ENCODE measurements at places on chromosomes 3 and 15.

DNA sequence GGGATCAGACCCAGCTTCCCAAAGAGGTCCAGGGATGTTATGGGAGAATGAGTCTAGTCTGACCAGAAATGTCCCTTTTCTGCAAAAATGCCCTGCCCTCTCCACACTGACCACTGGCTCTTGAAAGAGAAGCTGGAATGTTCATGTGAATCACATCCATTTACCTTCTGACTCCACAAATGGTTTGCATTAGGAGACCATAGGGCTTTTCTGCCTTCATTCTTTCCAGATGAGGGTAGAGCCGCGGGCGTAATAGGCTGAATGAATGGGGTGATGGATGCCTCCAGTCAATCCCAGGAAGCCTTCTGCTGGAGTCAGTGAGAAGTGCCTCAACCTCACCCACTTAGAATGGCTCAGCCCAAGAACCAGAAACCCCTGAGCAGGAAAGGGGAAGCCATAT is 47.2 kb upstream of the IREB2 start:
- no peak for DNase-seq

DNA sequence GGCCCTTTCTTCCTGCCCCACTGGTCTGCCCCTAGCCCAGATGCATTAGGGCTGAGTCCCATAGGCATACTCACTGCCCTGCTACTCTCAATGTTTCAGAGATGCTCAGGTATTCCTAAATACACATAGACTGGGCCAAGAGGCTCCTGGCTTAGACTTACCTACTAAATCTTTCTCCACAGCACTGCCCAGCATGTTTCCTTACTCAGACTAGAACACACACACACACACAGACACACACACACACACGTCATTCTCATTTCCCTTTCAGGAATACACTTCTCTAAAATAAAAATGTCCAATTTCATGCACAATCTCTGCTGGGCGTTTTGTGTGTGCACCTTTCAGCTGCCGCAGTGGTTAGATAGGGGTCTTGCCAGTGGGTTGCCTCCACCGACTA is 175.7 kb downstream of the FAM43A start:
- no peak for DNase-seq

GRCh38 chr15:98650417-98651035 is 2.2 kb downstream of the IGF1R start:
- DNase-seq = no peak

- DNase-seq = no peak
These were observed 226.7 kb upstream of the MCTP2 start for GRCh38 chr15:94004697-94005096.

DNA sequence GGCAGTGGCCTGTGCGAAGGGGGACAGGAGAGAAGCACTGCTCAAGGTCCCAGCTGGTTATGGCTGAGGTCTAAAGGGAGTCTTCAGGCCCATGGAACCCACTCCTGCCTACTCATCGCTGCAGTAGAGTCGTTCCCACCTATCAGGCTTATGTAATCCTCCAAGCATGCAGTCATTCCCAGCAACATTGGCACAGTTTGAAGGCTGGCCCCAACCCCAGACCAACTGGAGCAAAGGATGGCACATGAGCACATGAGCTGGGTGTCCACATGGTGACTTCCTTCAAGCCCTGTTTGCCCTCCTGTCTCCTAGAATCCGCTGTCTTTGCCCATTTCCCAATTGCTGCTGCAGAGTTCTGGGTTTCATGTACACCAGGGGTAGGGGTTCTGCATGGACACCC is 60.5 kb upstream of the FGD5 start:
- no peak for DNase-seq

GRCh38 chr3:65318231-65318630 is 630.4 kb upstream of the ADAMTS9 start:
- no peak for DNase-seq

- DNase-seq = peak; percentile 38
These were observed 15.1 kb upstream of the TCAIM start for GRCh38 chr3:44323341-44323955.

DNA sequence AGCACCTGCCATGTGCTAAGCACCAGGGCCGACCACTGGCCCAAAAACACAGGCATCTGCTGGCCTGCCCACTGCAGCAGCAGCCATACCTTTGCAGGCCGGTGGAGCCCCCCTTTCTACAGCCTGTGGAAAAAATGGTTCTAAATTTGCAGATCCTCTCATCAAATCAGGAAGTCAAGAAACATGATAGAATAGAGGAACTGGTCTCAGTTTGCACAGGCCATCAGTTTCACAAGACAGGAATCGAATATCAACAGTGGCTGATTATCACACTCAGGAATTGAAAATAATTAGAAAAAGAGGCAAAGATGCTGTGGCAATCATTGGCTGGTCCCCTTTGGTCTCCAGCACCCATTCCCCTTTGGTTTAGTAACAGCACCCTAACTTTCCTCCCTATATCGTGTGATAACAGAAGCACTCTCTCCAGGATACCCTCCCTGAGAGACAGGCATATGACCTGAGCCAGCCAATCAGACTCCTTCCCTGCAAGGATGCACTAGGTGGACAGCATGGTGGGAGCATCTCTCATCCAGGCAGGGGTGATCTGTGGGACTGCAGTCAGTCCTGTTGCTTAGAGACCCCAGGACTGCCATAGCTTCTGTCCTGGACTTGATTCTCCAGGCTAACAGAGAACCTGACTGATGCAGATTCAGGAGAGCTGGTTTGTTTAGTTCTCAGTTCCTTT is 3.5 kb upstream of the PAK6 start:
- DNase-seq = no peak

DNA sequence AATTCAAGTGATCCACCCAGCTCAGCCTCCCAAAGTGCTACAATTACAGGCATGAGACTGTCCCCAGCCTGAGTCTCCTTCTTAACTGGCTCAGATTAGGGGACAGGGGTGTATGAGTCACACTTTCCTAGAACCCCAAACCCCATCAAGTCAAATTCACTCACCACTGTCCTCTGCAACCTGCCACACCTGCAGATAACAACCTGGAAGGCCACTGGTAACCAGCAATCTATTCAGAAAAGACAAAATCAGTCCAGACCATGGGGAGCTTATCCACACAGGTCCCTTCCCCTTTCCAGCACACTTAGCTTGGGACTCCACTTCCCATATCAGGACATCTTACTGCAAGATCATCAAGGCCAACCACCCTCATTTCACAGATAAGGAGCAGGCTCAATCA is 6.4 kb downstream of the WDR73 start:
- DNase-seq = no peak

GRCh38 chr3:139355476-139355875 is 11.7 kb downstream of the MRPS22 start:
- no peak for DNase-seq

GRCh38 chr15:92473756-92474155 is 80.1 kb downstream of the ST8SIA2 start:
- no peak for DNase-seq

GRCh38 chr3:190229632-190230424 is 92.4 kb downstream of the CLDN1 start:
- DNase-seq = no peak

GRCh38 chr3:78337801-78338211 is 1297.9 kb downstream of the ROBO2 start:
- DNase-seq = no peak

DNA sequence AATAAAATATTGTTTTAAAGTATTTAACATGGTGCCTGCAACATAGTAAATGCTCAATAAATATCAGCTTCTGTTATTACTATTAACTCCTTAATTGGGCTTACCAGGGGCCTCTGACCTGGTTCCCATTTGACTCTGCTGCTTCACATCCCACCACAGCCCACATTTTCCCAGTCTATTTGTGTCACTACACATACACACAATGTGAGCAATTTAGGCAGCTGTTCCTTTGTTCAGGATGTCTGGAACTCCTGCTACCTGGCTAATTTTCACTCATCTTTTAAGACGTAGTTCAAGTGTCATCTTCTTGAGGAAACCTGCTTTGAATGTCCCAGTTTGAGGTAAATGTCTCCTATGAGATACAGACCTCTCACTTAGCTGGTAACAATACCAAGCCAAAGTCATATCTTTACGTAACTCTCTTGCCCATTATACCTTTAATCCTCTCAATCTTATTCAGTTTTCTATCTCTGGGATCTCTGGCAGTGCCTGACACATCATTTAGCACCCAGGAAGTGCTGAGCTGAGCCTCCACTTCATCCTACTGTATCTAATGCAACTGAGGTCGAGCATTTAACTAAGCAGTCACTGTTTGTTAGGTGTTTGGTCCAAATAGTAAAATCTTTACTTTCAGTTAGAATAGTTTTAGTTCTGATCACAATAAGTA is 4.4 kb downstream of the TGFBR2 start:
- DNase-seq = no peak

DNA sequence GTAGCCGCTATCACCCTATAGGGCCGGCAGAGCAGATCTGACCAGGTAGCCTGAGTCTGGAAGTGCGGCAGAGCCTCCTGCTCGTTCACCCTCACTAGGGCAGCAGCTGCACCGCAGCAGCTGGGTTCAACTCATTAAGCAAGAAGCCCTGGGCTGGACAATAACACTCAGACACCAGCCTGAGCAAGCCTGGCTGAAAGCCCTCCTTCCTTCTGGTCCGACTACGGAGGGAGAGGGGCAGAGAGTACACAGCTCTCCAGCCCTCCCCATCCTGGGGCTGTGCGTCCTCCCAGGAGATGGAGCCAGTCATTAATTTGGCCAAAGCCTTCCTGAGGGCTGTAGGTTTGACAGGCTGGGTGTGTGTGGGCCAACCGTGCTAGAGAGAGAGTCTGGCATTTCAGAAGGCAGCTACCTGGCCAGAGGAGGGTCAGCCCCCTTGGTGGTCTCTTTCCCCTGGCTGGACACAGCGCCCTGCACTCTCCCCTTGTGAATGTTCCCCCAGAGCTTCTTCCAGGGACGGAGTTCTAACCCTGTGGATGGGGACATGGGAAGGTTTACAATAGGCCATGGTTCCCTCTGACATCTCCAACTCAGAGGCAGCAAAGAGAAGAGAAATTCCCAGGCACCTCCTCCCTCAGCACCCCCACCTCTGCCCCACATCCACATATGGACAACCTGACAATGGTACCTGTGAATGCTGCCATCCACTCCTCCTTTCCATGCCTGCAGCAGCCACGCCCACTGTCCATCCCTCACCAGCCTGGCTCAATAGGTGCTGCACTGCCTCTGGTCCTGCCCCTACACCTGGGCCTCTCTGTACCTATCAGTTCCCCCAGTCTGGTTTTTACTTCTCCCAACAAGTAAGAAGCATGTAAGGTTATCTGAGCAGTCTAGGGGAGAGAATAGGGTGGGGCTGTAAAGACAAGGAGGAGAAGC is 6.5 kb downstream of the CHRNB4 start:
- no peak for DNase-seq

DNA sequence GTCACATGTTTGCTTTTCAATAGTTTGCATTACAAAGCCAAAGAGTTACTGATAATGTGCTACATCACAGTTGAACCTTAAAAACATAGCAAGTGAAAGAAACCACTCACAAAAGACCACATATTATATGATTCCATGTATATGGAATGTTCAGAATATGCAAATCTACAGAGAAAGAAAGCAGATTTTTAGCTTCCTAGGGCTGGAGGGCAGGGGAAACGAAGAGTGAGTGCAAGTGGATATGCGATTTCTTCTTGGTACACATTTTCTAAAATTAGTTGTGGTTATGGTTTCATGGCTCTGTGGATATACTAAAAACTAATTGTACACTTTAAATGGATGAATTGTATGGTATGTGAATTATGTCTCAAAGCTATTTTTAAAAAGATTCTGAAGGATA is 4.0 kb upstream of the GBE1 start:
- DNase-seq = no peak

- no peak for DNase-seq
These were observed 80.9 kb upstream of the RPL32 start for GRCh38 chr3:12922306-12922705.

DNA sequence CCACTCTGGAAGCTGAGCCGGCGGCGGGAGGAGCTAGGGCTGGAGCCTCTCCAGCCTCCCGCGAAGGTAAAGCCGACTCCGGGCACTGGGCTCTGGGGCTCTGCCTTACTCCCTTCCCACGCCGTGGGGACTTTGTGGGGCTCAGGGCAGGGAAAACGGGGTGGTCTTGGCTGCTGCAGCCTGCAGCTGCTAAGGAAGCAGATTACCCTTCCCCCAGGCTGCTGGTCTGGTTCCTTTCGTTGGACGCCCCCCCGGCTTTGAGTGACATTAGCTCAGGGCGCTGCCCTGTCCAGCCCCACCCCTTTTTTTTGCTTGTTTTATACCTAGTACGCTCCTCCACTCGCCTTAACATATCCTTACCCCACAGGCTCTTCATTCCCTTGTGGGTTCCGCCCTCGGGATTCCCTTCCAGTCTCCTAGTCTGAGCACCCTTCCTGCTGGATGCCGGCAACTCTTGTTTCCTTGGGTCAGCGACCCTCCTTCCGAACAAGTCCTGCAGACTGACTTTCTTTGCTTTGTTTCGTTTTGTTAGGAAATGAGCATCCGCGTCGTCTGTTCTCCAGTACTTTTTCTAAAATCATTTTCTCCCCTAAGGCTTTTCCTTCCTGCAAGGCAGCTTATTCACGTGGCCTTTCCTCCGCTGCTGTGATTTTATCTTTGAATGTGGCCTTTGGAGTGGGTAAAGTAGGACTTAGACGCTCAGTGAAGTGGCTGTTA is 551 bp downstream of the DNAJC13 start:
- no peak for DNase-seq

GRCh38 chr3:160601288-160601687 is 35.9 kb upstream of the KPNA4 start:
- DNase-seq = no peak

Data from stimulated activated CD4-positive, alpha-beta T cell treated with anti-CD3 and anti-CD28 coated beads, Interleukin-2, amount 100 ng/mL, for 48 hours (primary cell).